ENCODE measurements at places on chromosomes 5 and 9.

DNA sequence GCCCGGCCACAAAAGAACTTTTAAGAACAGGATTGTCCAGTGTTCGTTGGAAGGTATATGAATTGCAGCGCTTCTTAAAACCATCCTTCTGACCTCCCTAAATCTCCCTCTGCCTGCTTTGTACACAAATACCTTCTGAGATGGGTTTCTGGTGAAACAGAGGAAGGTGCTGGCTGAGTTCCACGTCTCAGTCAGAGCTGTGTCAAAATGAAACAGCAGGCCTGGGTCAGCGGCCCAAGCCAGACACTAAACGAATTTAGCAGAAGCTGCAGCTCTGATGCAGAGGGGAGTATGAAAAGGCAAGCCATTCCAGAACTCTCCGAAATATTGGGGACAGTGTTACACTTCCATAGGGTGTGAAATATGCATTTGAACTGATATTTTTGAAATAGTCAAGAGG is 37.8 kb upstream of the CRB2 start:
- DNase-seq: no peak

DNA sequence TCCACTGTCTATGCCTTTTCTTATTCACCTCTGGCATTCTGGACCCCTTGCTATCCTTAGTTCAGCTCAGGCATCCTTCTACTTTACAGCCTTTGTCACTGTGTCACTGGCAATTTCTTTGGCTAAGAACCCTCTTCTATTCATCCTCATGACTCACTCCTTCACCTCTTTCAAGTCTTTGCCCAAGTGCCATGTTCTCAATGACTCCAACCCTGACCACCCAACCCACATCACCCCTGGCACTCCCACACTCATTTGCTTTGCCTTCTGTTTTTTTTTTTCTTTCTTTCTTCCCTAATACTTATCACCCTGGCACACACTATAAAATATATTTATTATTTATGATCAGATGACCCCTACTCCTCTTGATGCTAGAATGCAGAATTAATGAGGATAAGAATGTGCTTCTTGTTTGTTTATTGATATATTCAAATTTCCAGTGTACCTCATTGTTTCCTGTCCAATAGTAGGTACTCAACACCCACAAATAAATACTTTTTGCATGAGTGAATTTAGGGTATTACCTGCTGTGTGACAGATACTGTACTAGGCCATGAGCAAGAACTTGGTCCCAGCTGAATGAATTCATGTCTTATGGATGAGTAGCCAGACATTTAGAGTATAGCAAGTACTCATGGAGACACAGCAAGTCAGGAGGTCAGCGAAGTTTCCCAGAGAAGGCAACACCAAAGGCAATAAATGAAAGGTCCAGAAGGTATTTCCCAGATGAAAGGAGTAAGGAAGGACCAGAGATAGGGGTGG is 236.1 kb downstream of the PAPPA start:
- DNase-seq: no peak

DNA sequence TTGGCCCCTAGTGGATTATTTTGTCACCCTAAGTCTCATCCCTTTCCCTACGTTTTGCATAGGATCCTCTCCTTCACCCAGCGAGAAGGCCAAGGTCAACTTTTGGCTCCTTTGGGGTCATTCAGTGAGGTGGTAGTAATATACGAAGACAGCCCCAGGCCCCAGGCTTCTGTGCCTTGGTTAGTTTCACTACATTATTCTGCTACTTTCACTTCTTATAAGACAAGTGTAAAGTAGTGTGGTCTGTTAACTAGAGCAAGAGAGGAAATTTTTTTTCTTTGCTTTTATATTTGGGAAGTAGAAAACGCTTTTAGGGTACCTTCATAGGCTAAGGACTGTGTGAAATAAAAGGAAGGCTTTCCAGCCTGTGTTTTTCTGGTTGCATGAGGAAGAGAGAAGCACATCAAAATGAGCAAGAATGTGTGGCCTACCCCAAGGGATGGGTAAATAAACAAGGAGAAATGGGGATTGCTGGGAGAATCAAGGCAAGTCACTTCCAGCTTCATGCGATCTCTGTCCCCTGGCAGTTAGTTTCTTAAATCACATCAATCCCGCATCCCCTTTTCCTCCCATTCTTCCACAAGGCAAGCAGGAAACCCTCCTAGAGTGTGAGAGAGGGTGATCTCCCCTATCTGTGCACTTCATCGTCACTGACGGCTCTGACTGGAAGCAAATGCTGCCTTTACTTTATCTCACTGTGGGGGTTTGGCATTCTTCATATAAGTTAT is 677.0 kb upstream of the WWC1 start:
- DNase-seq: no peak

DNA sequence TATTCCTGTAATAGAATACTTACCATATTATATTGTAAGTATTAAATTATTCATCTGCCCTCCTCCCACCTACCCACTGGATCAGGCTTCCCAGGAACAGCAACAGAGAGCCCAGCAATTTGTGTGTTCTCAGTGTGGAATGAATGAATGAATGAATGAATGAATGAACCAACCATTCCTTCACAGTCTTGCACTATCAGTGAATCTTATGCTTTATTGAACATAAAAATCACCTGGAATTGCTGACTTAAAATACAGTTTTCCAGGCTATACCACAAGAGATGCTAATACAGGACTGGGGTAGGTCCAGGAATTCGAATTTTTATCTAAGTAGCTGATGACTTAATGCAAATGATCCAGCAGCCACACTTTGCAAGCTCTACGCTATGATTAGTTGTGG is 51.6 kb downstream of the DOCK8 start:
- DNase-seq: no peak

DNA sequence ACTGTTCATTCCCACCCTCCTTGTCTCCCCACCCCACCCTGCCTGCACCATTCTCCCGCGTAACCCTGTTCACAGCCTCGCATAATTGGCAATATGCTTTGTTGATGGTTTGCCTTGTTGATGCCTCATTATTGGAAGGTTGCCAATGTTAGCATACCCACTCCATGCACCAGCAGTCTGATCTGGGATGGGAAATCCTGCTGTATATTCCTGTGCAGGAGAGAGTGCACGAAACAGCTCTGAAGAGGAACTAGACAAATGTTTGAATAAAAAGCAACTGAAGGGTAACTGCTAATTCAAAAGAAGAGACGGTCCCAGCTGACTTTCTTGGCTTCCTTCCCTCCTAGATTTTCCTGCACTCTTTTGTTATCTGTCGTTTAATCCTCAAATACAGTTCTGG is 271.7 kb upstream of the TLE4 start:
- DNase-seq: no peak

GRCh38 chr5:30401479-30402058 is 791.9 kb upstream of the CDH6 start:
- no peak for DNase-seq

- no peak for DNase-seq
Observed at GRCh38 chr5:61679562-61679961, 347.5 kb downstream of the ZSWIM6 start.

DNA sequence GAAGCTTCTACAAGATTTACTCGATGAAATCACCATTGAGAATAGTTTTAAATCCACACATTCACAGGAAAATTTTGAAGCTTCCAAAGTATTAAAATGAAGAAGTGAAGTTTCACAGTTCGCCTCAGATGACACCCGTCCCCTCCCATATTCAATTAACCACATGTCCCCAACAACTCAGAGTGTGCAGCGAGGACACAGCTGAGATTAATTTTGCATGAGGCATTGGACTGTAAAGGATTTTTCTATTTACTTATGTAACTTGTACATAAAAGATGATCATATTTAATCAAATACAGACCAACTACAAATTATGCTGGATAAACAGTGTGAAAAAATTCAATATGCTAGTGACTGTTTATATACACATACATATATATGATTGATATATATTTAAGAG is 84.7 kb upstream of the OLFM1 start:
- no peak for DNase-seq

DNA sequence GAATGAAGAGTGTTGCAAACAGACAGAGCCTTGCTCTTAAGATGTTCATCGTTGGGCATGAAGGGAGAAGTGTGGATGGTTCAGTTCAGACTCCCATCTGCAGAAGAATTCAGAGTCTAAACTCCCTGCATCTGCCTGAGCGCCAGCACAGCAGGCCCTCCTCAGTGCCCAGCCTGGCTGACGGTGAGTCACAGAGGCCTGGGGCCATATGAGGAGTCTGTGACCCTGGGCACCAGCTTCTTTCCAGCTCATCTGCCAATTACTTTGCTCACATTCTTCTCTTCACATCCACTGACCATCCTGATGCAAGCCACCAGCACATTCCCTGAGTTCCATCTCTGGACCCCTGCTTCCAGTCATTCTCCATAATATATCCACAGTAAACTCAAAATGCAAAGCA is 401.1 kb upstream of the TRPC7 start:
- no peak for DNase-seq

GRCh38 chr9:3862561-3862960 is 336.8 kb upstream of the RFX3 start:
- DNase-seq: no peak

DNA sequence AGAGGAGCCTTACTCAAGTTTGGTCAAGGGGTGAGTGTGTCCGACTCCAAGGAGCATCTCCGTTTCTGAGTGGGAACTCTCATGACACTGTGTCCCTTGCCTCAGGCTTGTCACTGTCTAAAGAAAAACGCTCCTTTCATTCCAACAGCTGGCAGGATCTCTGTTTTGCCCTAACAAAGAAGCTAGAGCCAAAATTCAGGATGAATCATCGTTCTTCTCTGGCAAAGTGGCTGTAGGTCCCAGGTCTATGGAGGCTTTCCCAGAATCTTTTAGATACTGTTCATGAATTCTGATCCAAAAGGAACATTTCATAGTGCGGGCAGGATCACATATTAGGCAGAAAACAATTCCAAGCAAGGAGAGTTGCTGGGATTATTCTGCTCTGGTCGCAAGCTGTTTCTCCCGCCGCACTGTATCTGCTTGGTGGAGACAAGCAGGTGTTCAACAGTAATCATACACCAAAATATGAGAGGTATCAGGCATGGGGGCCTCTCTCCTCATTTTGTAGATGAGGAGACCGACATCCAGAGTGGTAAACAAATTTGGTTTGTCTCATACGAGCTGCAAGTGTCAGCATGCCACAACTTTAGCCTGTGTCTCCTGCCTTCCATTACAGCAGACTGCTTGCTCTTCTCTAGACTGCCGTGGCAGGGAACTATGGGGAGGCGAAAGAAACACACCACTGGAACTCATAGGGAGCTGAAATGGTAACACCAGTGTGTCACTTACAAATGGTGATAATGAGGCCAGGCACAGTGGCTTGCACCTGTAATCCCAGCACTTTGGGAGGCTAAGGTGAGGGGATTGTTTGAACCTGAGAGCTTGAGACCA is 72.6 kb downstream of the ENTREP1 start:
- no peak for DNase-seq

GRCh38 chr9:98992885-98993569 is 49.3 kb downstream of the COL15A1 start:
- no peak for DNase-seq

DNA sequence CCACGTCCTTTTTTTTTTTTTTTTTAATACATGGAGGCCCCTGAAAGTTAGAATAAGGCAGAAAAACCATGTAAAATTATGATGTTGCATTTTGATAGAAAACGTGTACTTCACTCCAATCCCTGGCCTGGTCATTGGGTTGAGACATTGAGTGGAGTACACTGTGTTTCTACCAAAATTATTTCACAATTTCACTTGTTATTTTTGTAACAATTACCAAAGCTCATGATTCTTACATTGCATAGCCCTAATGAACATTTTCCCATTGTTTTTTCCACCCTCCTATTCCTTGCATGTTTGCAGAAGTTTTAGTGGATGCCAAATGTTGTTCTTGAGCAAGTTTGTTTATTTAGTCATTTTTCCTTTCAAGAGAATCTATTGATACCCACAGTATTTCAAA is 21.9 kb downstream of the MAMDC2 start:
- no peak for DNase-seq

DNA sequence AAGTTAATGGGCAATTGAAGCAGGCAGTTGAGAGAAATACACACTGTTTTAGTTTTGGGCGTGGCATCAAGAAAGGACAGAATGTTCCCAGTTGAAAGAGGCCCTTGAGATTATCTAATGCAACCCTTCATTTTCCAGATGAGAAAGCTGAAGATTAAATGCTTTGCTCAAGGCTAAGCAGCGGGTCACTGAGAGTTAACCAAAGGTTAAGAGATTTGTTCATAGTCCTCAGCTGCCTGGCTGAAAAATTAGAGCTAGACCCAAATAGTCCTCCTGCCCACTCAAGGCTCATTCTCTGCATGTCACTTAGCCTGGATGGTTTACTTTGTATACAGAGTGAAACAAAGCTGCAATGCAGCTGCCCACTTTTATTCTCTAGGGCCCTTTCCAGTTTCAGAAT is 46.7 kb upstream of the MAMDC2 start:
- DNase-seq: no peak

DNA sequence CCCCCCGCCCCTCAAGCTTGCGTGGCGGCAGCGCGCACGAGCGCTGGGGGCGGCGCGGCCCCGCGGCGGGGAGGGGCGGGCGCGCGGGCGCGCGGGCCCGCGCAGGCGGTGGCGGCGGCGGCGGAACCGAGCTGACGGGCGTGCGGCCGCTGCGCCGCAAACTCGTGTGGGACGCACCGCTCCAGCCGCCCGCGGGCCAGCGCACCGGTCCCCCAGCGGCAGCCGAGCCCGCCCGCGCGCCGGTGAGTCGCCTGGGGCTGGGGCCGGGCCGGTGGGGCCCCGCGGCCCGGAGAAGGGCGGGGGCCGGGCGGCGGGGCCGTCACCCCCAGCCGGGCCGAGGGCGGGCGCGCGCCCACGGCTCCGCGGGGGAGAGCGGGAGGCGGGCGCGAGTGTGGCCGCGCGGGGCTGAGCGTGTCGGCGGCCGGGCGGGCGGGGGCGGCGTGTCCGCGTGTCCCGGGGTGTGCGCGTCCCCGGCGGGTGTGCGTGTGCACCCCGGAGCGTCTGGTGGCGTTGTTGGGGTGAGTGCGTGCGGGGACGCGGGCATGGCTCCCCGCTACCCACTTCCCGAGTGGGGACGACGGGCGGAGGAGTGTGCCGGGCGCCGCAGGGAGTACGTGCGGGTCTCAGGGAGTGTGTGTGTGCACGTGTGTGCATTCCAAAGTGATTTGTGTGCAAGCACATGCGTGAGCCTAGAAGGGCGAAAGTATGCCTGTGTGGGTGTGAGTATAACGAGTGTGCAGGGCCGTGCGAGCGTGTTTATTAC is at the start of gene NEK6:
Gene NEK6 (plus strand): TSS at position 106 of the 763 bp plus-strand sequence. CDS start 44,016 bp downstream, outside the sequence.
- DNase-seq: no peak

GRCh38 chr5:120614531-120615180 is 150.6 kb downstream of the PRR16 start:
- DNase-seq: peak; percentile 55

- DNase-seq: no peak
Observed at GRCh38 chr5:154740957-154741356, 14.2 kb upstream of the LARP1 start.

GRCh38 chr9:84670138-84671041 is 861 bp downstream of the NTRK2 start:
- DNase-seq: no peak

DNA sequence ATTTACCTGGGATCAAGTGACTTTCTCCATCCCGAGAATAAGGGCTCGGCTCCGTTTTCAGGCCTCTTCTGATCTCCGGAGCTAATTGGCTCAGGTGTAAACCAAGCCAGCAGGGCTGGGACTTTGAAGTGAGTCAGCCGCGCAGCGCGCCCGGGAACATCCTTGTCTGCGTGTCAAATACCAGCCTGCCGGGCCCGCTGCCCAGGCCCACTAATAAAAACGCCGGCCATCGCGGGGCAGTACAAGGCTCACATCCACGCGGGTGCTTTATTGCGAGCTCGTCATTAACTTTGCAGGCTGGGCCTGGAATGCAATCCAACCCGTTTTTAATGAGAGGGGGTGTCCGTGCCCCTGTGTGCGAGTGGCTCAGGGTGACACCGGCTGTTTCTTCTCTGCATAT is 416.8 kb downstream of the IRX2 start:
- DNase-seq: no peak

Measured in non-pigmented ciliary epithelial cell (primary cell).